ENCODE measurements at places on chromosomes 2 and 18.

DNA sequence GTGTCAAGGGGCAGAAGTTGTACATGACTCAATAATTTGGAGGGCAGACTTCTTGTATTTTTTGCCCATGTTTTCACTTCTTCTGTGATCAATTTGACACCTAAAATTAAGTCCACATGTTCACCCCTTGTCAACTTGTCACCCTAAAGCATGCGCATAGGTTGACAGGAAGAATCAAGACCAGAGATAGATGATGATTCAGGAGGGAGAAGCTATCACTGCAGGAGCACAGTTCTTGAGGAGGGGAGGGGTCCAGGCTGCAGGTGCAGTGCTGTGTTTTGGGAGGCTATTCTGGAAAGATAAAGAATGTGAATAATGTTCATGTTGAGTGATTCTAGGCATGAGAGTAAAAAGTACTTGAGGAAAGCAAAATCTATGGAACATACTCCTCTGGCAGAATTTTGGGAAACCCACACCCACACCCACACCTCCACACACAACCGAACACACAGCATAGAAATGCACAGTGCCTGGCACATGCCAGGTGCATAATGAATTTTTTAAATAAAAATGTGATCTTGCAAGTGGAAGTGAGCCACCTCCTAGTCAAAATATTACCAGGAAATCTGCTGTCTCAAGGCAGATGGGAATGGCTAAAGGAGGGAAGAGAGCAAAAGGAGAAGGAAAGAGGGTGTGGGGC lies 249.2 kb upstream of the MEX3C start:
- no peak overlapping the region for H3K4me3 ChIP-seq
- no peak overlapping the region for H3K27ac ChIP-seq
- no peaks in the 10 kb centered on the region for H3K36me3 ChIP-seq
- DNase-seq = no peak
- H3K4me1 ChIP-seq = no peaks in the 10 kb centered on the region
- peaks cover 6% of the 10 kb centered on the region for H3K27me3 ChIP-seq

GRCh38 chr2:197145471-197146056 lies 165.0 kb downstream of the ANKRD44 start:
- H3K27me3 ChIP-seq = no peaks in the 10 kb centered on the region
- no peak for DNase-seq
- peak overlapping the region; percentile 60 for H3K27ac ChIP-seq
- peak overlapping the region; percentile 55 for H3K4me3 ChIP-seq
- H3K4me1 ChIP-seq = peaks cover 59% of the 10 kb centered on the region

- DNase-seq = no peak
- no peaks in the 10 kb centered on the region for H3K27me3 ChIP-seq
- no peaks in the 10 kb centered on the region for H3K4me1 ChIP-seq
- no peaks in the 10 kb centered on the region for H3K36me3 ChIP-seq
- no peak overlapping the region for H3K4me3 ChIP-seq
- H3K27ac ChIP-seq = no peak overlapping the region
Measured at GRCh38 chr2:16609786-16610185, 55.8 kb downstream of the CYRIA start.

DNA sequence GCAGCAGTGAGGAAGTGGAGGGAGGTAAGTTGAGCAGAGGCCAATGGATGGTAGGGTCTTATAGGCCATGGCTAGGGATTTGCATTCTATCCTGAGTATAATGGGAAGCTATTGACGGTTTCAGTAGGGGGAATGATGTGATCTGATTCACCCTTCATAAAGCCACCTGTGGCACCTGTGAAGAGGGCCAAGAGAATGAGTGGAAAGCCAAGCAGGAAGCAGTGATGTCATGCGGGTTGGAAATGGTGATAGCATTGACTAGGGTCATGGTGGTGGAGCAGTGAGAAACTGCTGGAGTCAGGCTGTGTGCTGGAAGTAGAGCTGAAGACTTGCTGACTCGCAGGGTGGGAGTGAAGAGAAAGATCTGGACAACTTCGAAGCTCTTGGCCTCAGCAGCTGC lies 111.7 kb downstream of the MARCHF4 start:
- H3K27me3 ChIP-seq = no peaks in the 10 kb centered on the region
- no peaks in the 10 kb centered on the region for H3K4me1 ChIP-seq
- no peak overlapping the region for H3K4me3 ChIP-seq
- no peak for DNase-seq
- no peaks in the 10 kb centered on the region for H3K36me3 ChIP-seq
- H3K27ac ChIP-seq = no peak overlapping the region

- H3K27me3 ChIP-seq = peaks cover 29% of the 10 kb centered on the region
- H3K4me3 ChIP-seq = peak overlapping the region; percentile 94
- H3K27ac ChIP-seq = no peak overlapping the region
- H3K36me3 ChIP-seq = no peaks in the 10 kb centered on the region
- H3K4me1 ChIP-seq = peaks cover 22% of the 10 kb centered on the region
Measured at GRCh38 chr2:54724560-54725342, 1.3 kb downstream of the EML6 start.

- H3K27me3 ChIP-seq = no peaks in the 10 kb centered on the region
- peak overlapping the region; percentile 100 for H3K27ac ChIP-seq
- peaks cover 53% of the 10 kb centered on the region for H3K36me3 ChIP-seq
- H3K4me3 ChIP-seq = peak overlapping the region; percentile 100
Measured at GRCh38 chr2:200861617-200862155, 2.8 kb downstream of the CLK1 start.

DNA sequence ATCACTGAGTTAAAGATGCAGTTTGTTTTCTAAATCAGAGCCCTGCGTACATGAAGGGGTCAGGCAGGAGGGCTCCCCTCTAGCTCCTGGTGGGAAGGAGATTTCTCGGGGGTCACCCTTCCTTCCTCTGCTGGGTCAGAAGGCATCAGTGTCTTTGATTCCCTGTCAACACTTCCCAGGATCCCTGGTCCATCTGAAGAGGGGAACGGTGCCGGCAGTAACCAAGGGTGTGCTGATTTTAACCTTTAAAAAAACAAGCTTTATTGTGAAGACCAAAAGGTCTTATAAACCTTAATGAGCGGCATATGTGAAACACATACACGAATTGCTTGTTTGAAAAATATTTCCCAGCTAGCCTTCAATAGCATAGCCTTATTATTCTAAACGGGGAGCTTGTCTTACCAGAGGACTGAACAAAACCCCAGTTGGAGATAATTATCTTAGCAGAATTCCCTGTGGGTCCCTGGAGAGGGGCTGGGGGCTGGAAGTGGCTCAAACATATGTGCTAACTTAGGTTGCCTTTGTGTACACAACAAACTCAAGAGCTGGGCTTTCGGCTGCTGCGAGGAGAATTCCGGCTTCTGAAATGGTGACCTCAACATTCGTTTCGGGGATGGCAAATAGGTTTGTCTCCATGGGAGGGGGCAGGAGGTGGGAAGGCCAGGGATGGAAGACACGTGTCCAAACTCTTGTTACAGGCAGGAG lies 114.9 kb upstream of the MYCN start:
- H3K27me3 ChIP-seq = no peaks in the 10 kb centered on the region
- no peaks in the 10 kb centered on the region for H3K36me3 ChIP-seq
- H3K4me1 ChIP-seq = no peaks in the 10 kb centered on the region
- H3K4me3 ChIP-seq = no peak overlapping the region

GRCh38 chr18:251572-251971 lies 16.3 kb downstream of the THOC1 start:
- DNase-seq = no peak
- peaks cover 79% of the 10 kb centered on the region for H3K36me3 ChIP-seq
- H3K4me1 ChIP-seq = no peaks in the 10 kb centered on the region
- no peak overlapping the region for H3K27ac ChIP-seq

DNA sequence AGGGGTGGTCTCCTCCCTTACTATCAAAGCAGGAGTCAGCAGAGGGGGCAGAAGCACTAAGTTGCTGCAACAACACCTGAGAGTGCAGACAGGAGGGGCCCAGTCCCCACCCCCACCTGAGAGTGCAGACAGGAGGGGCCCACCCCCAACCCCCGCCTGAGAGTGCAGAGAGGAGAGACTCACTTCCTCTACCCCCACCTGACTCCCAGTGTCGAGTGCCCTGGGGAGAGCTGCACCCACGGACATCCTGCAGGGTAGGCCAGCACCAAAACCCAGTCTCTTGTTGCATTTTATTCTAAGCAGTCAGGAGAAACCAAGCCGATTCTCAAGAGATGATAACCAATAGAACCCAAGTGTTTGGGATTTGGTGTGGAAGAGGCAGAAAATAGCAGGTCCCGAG lies 78.4 kb downstream of the NAPG start:
- H3K36me3 ChIP-seq = no peaks in the 10 kb centered on the region
- DNase-seq = no peak
- H3K27ac ChIP-seq = no peak overlapping the region
- no peaks in the 10 kb centered on the region for H3K27me3 ChIP-seq
- no peaks in the 10 kb centered on the region for H3K4me1 ChIP-seq

GRCh38 chr2:118340103-118340502 lies 251.8 kb downstream of the INSIG2 start:
- H3K27me3 ChIP-seq = peaks cover 6% of the 10 kb centered on the region
- no peaks in the 10 kb centered on the region for H3K36me3 ChIP-seq
- H3K27ac ChIP-seq = no peak overlapping the region
- H3K4me1 ChIP-seq = no peaks in the 10 kb centered on the region

DNA sequence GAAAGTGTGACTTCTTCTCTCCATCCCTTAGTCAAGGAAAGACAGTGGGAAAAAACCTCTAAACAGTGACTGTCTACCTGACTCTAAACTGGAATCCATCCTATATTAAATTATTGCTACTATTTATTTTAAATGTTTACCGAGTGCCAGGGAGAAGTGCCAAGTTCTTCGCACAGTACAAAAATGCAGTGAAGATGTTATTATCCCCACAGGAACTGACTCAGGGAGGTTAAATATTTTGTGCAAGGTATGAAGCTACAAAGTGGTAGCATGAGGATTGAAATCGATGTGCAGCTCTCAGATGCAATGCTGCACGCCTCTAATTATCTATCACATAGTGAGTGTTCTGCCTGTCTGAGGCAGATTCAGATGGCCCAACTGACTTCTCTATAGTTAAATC lies 91.1 kb downstream of the MEP1B start:
- H3K4me1 ChIP-seq = no peaks in the 10 kb centered on the region
- no peak for DNase-seq
- H3K27ac ChIP-seq = no peak overlapping the region
- no peaks in the 10 kb centered on the region for H3K36me3 ChIP-seq
- H3K27me3 ChIP-seq = peaks cover 2% of the 10 kb centered on the region

DNA sequence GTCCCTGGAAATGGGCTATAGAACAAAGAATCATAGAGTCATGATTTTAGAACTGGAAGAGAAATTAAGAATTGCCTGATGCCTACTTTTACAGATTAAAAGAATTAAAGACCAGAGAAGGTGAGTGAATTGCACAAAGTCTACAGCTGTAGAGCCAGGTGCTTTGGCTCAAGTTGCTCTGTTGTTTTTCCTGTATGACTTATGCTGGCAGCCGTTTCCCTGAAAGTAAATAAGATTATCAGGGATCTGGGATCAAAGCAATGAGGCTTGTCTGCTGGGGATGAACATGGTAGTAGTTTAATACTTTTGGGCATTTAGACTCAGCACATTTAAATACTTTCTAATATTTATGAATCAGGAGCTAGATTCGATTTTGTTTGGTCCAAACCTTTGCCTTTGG lies 166.9 kb downstream of the PRPF40A start:
- H3K4me3 ChIP-seq = no peak overlapping the region
- H3K27me3 ChIP-seq = peaks cover 2% of the 10 kb centered on the region
- no peak for DNase-seq

GRCh38 chr2:120609826-120610395 lies 125.8 kb upstream of the GLI2 start:
- no peaks in the 10 kb centered on the region for H3K36me3 ChIP-seq
- DNase-seq = no peak
- H3K4me1 ChIP-seq = no peaks in the 10 kb centered on the region
- no peaks in the 10 kb centered on the region for H3K27me3 ChIP-seq
- H3K4me3 ChIP-seq = no peak overlapping the region

DNA sequence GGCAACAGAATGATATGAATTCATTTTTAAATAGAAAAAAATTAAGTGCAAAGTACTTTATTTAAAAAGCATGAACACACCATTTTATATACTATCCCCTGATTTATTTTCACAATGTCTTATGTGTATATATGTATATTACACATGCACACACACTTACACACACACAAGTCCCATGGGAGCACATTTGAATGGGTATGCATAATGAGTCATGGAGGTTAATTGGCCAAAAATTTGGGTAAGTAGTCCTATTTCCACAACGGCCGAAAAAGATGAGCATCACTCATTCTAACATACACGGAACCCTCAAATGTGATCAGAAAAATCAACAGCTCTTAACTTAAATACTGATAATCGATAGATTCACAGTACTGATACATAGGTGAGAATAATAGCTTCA lies 97.4 kb upstream of the NABP1 start:
- H3K27me3 ChIP-seq = no peaks in the 10 kb centered on the region
- no peak overlapping the region for H3K4me3 ChIP-seq
- H3K27ac ChIP-seq = no peak overlapping the region
- no peaks in the 10 kb centered on the region for H3K36me3 ChIP-seq
- no peak for DNase-seq

DNA sequence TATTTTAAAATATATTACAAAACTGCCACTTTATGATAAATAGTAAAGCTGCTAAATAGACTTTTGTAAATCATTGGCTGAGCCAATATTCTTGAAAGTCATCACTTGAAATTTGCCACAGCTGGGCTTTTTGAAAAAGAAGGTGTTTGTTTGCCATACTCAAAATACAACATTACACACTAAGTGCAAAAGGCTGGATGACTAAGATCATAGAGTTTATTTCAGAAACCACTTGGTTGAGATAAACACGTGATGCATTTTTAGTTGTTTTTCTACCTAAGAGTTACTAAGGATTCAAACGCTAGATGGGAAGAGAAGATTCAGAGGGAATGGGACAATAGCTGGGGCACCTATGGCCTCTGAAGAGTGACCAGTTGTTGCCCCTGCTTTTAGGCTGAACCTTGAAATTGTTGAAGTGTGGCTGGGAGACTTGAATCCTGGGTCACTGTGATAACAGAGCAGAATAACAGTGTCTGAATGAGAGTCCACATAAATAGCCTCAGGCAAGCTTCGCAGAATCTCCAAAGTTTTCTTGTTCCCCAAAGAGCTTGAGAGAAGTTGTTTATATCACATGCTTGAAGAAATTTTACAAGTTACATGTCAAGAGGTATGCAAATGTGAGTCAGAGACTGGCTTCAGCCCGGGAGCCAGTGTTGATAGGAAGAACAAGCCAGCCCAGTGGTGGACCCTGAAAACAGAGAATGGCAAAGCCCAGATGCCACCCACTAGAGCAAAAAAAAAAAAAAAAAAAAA lies 409.8 kb downstream of the GPD2 start:
- no peak for DNase-seq
- no peaks in the 10 kb centered on the region for H3K4me1 ChIP-seq
- no peak overlapping the region for H3K27ac ChIP-seq
- no peaks in the 10 kb centered on the region for H3K36me3 ChIP-seq
- no peaks in the 10 kb centered on the region for H3K27me3 ChIP-seq

Data from CD4-positive, CD25-positive, alpha-beta regulatory T cell (primary cell).